NCI-H1417 (cell line): ENCODE measurements at places on chromosomes 6 and 20.

- no peak for DNase-seq
Observed at GRCh38 chr6:21984561-21984960, 312.3 kb downstream of the PRL start.

GRCh38 chr6:131721161-131721560 is 10.3 kb upstream of the CTAGE9 start:
- peak; percentile 22 for DNase-seq

- DNase-seq, result no peak
Observed at GRCh38 chr20:36613974-36614373, 8.4 kb downstream of the RAB5IF start.

DNA sequence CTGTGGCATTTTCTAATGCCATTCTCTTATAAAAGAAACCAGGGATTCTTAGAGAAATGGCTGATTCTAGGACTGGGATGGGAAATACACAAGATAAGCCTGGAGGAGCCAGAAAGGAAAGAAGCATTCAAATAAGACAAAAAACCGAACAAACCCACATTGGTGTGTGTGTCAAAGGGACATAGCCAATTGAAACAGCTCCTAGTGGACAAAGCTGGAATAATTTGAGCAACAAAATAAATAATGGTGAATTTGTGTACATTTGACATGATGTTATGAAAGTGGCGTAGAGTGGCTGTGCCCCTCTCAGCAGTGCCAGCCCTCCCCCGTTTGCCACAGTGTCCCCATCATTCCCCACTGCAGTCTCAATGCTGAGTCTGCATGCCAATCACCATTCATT is 55.5 kb downstream of the B3GAT2 start:
- DNase-seq, result no peak

GRCh38 chr6:28537065-28537464 is 11.4 kb downstream of the GPX5 start:
- DNase-seq, result no peak

GRCh38 chr6:116217069-116217468 is 36.8 kb downstream of the TSPYL4 start:
- DNase-seq, result no peak

- DNase-seq, result no peak
Observed at GRCh38 chr20:36010076-36010475, 41.7 kb downstream of the CNBD2 start.

DNA sequence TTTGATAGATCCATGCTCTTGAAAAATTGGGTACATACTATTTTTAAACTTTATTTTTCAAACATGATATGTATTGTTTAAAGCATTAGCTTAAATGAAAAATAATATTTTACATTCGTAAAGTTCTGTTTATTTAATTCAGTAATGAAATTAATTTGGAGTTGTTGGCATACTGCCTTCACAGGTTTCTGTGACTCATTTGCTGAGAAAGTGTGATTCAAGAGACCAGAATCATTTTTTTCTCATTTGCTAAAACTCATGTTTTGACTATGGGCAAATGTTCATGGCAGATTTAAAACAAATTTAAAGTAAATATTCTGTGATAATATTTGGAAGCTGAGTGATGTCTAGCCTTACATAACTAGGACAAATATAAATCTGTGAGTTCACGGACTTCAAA is 230.4 kb downstream of the BCKDHB start:
- DNase-seq, result no peak

DNA sequence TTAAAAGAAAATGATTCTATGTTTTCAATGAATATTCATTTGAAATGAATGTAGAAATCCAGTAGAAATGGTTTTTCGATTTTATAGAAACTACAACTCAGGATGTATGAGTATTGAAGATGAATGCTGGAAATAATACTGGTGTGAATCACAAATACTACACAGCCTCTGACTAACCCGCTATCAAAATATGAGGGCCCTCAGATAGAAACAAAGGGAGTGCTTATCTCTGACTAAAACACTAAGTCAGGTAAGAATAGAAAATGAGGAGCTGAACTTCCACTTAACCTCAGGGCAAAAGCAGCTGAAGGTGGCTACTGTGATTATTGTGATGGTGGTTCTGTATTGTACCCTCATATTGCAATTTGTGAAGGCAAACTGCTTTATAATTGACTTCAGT is 220.9 kb upstream of the RNF217 start:
- DNase-seq, result no peak

DNA sequence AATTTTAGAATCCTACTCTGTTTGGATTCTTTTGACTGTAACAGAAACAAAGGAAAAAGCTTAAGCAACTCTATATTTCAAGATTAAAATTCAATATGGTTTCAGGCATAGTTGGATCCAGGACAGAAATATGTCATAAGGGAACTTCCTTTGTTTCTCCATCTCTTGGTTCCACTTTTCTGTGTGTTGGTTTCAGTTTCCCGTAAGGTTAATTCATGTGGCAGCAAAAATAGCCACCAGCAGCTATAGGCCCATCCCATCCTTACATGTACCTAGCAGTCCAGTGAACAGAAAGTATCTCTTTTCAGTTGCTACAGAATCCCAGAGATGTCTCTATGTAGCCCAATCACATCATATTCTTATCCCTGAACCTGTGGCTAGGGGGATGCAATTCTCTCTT is 8.8 kb upstream of the FAM8A1 start:
- no peak for DNase-seq

DNA sequence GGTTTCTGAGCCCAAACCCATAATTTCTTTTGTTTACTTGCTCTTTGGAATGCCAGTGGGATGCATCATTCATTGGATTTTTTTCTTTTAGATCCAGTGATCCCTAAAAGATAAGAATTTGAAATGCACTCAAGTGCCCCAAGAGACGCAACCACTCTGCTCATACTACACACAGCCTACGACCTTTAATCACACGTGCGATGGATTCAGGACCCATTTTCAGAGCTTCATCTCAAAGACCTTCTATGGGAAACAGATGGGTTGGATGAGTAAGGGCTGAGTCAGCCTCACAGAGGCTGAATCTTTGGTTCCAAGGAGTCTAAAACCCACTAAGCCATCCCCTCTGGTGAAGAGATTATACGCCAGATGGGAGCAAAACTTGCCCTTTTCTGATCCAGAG is 265.5 kb upstream of the EXOC2 start:
- DNase-seq, result no peak

DNA sequence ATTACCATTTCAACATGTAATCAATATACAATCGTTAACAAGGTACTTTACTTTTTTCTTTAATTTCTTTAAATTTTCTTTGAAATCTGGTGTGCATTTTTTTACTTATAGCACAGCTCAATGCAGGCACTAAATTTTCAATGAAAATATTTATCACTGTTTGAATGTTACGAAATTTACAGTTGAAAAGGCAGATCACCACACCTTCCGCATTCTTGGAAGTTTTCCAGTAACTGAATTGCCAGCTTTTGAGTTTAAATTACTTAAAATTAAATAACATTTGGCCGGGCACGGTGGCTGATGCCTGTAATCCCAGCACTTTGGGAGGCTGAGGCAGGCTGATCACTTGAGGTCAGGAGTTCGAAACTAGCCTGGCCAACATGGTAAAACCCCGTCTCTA is 309.9 kb downstream of the BMP7 start:
- DNase-seq, result no peak

DNA sequence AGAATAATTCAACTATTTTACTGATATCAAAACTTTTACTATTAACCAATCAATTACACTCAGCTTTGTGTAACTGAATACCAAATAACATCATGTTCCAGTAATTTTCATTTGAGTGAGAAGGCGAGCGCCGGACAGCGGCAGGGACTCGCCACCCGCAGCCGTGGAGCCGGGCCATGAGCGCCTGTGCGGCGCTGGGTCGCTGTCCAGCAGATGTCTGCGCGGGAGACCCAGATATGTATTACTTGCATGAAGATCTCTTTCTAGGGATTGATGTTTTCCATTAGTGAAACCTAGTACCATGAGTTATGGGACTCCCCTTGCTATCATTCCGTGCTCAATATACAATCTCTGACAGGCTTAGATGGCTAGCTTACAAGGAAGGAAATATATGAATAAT is 245.1 kb upstream of the PRSS16 start:
- no peak for DNase-seq

DNA sequence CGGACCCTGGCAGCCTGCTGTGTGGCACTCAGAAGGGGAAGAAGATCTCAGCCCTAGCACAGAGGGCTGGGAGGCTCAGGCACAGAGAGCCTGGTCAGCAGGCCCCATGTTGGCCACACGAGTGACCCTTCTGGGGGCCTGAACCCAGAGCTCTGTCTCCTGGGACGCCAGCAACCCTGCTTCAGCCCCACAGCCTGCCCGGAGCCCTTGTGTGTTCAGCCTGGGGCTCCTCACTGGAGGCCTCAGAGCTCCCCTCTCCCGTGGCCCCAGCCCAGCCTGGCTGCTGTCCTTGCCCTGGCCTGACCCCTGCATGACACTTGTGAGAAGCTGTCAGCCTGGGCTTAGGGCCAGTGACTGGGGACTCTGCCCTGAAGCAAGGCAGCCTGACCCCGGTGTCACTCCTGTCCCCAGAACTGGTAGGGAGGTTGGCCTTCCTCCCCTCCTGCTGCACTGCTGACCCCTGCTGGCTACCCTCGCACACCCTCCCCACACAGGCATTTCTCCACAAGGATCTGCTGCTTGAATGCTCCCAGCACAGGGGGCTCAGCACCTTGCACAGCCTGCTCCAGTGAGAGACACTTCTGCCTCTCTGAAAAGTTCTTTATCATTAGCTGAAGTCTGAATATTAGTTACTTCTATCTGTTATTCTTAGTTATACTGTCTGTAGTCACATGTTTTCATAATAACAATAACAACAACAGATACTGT is 15.4 kb upstream of the IP6K3 start:
- DNase-seq, result peak; percentile 61

- no peak for DNase-seq
Observed at GRCh38 chr6:157761926-157762325, 61.1 kb upstream of the SNX9 start.

DNA sequence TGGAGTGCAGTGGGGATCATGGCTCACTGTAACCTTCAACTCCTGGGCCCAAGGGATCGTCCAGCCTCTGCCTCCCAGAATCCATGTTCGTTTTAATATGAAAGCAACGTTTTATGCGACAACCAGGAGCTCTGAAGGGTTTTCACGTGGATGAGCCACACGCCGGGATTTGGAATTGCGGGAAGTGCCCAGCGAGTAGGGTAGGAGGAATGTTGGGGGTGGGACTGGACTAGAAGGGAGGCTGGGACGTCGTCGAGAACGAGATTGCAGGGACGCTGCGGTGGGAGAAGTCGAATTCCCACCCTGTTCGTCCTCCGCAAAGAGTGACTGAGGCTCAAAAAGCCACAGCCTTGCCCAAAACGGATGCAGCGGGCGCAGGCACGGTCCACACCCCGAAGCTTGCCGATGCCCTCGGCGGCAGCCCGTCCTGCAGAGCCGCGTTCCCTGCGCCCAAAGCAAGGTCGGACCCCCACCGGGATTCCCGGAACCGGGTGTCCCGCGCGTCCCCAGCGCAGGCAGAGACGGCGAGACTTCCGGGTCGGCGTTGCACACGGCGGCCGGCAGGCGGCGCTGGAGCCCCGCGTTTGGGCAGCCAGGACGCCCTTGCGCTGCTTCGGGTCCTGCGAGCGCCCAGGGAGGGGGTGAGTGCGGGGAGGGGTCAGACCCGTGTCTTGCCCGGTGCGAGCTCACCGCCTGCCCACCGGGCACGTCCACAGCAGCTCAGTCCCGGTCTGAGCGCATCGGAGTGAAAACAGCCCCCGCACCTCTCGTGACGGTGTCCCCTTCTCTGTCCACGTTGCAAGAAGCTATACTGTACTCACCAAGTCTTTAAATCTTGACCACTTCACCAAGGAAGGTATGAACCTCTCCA is 87.8 kb downstream of the DHX35 start:
- peak; percentile 89 for DNase-seq

DNA sequence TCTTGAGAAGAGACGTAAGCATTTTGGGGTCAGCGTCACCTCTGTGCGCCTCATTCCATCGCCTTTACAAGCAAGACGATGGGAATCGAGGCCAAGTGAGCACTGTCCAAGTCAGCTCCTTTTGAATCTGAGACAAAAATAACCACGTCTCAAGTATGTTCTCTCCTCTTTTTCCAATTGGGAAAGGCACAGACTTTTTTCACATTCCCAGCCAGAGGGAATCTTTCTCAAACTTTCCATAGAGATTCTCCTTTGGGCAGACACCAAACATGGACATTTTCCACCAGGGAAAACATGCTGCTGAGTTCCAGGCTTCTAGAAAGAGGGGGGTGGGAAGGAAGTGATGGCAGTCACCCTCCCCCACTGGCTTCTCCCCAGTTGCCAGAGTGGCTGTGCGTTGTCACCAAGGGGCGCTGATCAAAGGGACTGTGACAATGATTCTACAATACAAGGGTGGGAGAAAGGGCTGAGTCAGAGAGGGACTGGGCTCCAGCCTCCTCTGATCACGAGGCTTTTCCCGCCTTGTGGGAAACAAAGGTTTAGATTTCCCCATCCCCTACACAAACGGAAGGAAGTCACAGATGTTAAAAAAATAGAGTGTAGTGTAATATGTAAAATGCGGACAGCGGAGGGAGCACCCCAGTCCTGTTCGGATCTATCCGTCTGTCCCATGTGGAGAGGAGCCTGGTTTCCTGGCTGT is 281.9 kb upstream of the RNF24 start:
- DNase-seq, result no peak

DNA sequence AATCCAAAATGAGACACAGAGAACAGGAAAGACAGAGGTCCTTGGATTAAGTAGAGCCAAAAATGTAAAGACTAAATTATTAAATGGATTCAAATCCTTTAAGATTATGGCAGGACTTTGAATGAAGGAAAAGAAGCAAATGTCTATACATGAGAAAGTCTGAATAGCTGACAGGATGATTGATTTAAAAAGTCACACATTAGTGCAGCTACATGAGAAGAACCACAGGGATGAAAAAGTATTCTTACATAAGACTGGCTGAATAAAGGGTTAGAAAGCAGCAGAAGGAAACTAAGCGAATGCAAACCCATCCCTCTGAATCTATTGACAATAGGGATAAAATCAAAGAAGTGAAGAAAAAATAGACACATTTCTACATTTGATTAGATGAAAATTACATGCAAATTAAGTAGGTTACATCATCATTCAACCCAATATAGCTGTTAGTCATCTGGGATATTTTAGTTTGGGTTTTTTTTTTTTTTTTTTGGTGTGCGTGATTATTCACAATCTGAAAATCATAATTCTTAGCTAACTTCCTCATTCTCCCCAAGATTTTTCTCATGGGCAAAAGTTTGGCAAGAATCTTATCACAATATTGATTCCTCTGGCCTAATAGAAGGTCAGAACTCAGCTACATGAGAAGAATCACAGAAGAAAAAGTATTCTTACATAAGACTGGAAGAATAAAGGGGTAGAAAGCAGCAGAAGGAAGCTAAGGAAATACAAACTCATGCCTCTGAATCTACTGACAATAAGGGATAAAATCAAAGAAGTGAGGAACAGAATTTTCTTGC is 845.4 kb downstream of the HACE1 start:
- DNase-seq, result no peak

DNA sequence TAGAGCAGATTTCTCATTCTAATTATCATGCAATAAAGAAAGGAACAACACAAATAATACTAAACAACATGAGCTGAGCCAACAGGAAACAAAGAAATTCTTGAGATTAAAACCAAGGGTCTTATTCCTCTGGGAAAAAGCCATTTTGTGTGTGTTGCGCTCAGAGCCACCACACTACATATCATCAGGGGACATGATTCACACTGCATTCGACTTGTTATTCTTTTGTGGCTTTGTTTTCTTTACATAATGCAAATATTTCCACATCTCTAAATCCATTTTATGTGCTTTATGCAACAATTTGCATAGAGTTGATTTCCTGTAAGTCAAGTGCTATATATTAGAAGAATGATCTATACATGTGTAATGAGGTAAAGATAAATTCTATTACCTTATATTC is 719.6 kb downstream of the TBC1D32 start:
- no peak for DNase-seq

- DNase-seq, result peak; percentile 48
Observed at GRCh38 chr6:155171747-155172449, 91.9 kb upstream of the CLDN20 start.
